ENCODE measurements at places on chromosomes 5 and 9. TPM values are rescaled to one million over a fixed set of nuclear protein-coding genes. Genes with fewer than 3 reads are reported as not detected.

The PRELID1 gene
- 72.7 TPM for total RNA-seq

DNA sequence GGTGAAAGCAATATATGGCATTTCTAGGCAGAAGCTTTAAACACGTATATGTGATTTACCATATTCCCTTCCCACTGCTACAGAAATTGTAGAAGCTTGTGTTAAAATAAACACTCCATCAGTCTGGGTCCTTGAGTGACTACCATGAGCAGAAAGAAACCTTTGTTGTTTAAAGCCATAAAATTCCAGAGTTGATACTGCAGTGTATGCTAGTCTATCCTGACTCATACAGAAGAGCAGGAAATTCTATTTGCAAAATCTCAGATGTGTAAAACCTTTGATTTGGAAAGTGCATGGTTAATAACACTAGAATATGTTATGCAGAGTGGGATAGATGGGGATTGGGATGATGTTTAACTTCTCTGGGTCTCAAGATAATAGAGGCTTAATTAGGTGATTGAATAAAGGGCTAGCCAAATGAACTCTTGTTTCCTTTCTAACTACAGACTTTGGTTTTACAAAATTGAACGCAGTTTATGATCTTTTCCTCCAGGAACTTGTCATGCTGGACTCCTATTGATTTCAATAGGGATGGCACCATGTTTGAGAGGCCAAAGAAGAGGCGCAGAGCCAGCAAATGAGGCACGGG, 282.7 kb upstream of the VLDLR start:
- DNase-seq, result no peak

The OSMR gene
- total RNA-seq, result 150 TPM

The NTRK2 gene
- total RNA-seq, result 48.1 TPM

The ARSI gene
- 2.7 TPM for total RNA-seq

DNA sequence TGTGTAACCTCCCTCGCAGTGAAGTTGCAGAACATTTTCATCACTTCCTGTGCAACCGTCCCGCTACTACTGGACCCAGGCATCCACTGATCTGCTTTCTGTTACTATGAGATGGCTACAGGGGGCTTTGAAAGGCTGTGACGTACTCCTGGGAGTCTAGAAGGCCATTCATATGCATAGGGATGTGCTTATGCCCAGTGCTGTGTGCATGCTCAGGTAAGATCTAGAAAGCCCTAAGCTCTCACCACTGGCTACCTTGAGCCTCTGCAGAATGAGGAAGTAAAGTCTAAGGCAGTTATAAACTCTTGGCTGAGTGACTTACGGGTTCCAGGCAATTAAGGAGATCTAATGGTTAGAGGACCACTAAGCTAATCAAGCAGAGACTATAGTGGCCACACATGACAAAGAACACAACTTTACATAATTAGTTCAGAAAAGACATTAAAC, 11.8 kb downstream of the HNRNPAB start:
- no peak for DNase-seq

All from aorta (tissue), 5 donors.